ENCODE measurements at places on chromosomes 7 and 10.

DNA sequence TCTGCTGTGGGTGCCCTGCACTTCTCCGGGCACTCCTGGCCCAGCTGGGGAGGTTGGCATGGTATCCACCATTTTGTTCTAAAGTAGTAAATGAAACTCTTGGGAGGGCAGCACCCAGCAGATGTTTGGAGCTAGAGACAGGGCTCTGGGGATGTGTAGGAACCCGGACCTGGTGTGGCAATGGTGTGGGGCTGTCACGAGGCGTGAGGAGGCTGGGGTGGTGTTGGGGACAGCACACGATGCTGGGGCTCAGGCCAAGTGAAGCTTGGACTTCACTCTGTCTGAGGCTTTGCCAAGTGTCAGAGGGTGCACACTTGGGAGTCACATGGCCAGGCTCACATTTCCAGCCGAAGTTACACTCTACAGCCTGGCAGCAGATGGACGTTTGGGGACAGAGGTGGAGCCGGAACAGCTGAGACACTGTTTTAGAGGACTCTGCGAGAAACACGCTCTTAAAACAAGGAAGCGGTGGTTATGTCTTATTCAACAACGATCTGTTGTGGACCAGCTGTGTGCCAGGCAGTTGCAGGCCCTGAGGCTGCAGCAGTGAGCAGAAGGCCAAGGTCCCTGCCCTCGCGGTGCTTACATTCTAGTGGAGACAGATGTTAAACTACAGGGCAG is 118.2 kb downstream of the CUX1 start:
- DNase-seq: no peak

GRCh38 chr10:60883187-60883586 is 60.8 kb downstream of the RHOBTB1 start:
- no peak for DNase-seq

DNA sequence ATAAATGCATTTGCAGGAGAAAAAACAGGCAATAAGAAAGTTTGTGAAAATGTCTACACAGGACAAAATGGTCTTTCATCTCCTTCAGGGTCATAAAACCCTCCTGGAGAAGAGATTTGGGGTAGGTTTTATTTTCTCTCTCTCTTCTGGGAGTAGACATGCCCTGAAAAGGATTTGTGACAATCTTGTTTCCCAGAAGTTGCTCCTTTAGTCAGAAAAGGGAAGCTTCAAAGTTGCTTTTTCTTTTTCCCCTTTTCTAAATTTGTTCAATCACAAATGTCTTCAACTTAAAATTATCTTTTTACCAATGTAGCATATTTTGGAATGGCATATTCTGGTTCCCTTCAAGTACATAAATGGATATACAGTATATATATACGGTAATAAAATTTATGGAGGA is 9.4 kb upstream of the ANKRD22 start:
- DNase-seq: no peak

GRCh38 chr7:71659622-71660021 is 527.7 kb downstream of the GALNT17 start:
- no peak for DNase-seq

DNA sequence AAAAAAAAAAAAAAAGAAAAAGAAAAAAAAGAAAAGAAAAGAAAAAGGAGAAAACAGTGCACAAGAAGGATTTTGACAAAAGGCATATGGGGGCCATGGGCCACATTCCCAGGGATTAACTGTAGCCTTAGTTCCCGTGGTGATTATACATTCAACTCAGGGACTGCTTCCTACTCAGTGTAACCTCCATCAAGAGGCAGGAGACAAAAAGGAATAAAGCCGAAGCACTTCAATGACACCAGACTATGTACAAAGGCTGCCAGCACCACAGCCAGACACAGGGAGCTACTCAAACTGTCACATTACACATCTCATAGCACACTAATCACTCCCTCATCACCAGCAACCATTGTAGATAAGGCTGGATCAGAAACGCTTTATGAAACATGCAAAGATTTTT is 5.1 kb upstream of the PMPCB start:
- no peak for DNase-seq

DNA sequence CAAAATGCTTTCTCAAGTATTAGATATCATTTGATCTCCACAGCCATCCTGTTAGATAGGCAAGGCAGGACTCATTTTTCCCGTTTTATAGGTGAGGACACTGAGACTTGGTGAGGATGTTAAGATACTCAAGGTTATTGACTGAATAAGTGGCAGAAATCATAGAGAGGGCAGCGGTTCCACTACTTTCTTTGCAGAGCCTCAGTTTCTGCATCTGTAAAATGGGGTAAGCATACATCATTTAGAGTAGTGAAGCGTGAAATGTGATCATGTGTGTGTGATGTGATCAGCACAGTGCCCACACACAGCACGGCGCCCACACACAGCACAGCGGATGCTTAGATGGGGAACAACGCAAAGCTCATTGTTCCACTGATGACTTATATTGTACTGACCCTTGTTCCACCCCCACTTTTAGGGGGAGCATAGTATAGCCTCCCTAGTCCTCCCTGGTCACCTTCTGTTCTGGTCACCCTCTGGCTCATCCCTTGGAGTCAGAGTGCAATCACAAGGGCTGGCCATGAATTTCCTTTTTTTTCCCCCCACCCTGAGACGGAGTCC is 10.5 kb downstream of the UBTD1 start:
- no peak for DNase-seq

- no peak for DNase-seq
These were observed 94.0 kb downstream of the SORBS1 start for GRCh38 chr10:95467162-95467599.

GRCh38 chr10:51108406-51108805 is 34.1 kb downstream of the PRKG1 start:
- DNase-seq: no peak

GRCh38 chr10:23980094-23980493 is 228.8 kb upstream of the KIAA1217 start:
- no peak for DNase-seq

- no peak for DNase-seq
These were observed 100.5 kb downstream of the GLRX3 start for GRCh38 chr10:130236711-130237110.

- DNase-seq: no peak
These were observed 5.7 kb upstream of the TNRC18 start for GRCh38 chr7:5429253-5429856.

- no peak for DNase-seq
These were observed 996.4 kb upstream of the AUTS2 start for GRCh38 chr7:68601826-68602225.

DNA sequence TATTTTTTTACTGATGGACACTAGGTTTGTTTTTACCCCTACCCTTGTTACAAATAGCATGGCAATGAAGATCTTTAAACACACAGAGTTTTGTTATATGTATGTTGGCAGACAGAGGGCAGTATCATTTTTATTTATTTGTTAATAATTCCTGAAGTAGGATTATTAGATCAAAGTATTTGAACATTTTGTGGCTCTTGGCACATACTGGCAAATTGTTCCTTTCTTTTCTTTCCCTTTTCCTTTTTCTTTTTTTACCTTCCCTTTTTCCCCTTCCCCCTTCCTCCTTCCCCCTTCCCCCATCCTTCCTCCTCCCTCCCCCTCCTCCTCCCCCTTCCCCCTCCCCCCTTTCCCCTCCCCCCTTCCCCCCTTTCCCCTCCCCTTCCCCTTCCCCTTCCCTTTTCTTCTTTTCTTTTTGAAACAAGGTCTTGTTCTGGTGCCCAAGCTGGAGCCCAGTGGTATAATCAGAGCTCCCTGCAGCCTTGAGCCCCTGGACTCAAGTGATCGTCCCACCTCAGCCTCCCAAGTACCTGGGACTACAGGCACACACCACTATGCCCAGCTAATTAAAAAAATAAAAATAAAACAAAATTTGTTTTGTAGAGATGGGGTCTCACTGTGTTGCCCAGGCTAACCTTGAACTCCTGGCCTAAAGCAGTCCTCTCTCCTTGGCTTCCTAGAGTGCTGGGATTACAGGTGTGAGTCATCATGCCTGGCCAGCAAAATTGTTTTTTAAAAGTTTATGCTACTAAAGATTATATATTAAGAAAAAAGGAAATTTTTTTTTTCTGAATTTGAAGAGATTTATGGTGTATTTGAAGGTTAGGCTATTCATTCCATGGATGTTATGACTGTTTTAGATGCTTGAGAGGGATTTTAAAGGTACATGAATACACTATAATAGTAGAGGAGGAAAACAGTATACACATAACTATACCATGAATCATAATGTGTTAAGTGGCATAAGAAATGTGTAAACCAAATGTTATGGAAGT is 39.3 kb downstream of the SEPTIN7 start:
- no peak for DNase-seq

DNA sequence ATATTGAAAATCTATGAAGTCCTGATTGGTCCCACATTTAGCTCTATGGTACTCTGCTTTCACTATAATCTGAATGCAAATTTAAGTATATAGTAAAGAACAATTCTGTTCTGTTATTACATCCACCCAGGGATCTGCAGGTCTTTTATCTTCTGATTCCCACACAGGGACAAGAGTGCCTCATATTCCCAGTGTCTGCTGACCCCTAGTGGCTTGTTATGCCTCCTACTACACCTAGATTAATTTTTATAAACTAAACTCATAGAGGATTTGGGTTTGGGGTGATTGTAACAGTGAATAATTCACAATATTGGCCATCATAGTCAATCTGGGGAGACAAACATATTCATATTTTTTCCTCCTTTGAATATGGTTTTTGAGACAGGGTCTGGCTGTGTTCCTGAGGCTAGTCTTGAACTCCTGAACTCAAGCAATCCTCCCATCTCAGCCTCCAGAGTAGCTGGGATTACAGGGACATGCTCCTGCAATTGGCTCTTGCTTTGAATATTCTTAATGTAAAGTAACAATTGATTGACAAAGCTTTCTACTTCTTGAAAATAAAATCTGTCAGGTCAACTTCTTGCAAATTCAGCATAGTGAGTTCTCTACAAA is 282.1 kb downstream of the KCND2 start:
- DNase-seq: no peak

DNA sequence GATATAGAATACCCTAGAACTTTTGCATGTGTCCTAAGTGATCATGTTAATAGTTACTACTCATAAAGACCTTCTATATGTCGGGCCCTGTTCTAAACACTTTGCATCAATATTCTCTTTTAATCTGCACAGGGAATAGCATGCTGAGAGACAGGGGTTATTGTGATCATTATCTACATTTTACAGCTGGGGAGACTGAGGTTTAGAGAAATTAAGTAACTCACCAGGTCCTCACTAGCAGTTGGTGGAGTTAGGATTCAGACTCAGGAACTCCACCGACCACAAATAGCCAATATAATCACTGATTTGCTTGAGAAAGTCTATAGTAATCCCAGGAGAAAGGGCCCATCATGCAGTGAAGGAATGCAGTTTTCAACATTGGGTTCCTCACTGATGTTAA is 111.2 kb upstream of the ADO start:
- no peak for DNase-seq

DNA sequence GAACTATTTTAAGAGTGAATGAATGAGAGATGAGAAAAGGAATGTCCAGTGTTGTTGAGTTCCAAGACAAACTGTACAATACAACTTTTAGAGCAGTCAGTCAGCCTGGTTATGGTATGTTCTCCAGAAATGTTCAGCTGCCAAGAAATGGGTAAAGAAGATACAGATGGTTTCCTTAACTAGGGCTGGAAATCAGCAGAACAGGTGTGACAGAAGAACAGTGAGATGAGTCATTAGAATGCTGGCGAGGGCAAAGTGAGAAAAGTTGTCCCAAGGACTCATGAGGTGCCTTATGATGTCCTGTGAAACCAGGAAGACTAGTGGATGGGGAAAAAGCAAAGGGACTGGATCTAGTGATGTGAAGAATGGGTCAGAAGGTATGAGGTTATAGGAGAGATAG is 20.8 kb upstream of the SEPTIN7 start:
- DNase-seq: no peak

DNA sequence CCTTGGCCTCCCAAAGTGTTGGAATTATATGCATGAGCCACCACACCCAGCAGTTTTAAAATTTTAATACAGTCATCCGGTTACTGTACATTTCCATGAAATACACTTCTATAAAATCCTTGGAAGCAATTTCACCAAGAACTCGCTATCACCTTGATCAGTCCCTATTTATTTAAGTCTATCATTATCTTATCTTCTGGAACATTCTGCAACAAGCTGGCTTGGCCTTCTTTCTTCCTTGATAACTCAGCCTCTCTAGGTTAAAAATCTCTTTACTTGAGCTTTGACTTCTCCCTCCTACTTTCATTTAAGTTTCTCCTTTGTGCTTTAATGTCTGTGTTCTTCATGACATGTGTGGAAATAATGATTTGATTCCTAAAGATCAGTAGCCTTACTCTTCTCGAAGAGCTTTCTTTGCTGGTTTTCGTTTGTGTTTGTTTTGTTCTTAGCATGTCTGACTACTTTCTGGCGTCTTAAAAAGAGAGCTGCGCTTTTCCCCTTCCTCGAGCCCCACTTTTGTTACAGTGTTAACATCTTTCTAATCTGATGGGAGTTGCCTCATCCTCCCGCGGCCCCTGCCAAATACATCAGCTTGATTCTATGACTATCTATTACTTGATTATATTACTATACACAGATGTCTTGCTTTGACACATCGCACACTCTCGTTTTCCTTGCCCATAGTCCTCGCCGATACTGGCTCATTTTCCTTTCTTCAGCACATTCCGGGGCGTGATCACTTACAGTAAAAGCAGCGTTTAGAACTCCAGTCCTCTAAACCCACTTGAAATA is 11.1 kb upstream of the CALML5 start:
- DNase-seq: no peak

- no peak for DNase-seq
These were observed 1.1 kb downstream of the HOXA2 start for GRCh38 chr7:27101171-27101956.

- DNase-seq: no peak
These were observed 858 bp downstream of the COPS6 start for GRCh38 chr7:100089458-100090196.

Measured in stimulated activated CD8-positive, alpha-beta memory T cell treated with anti-CD3 and anti-CD28 coated beads, Interleukin-12 subunit alpha, Interleukin-12 subunit beta, amount 100 ng/mL, for 1 hour (primary cell).